ENCODE measurements at places on chromosomes 13 and 19. TPM values are rescaled to one million over a fixed set of nuclear protein-coding genes. Genes with fewer than 3 reads are reported as not detected.

- no peak for DNase-seq
Measured at GRCh38 chr13:109979228-109979627, 192.8 kb upstream of the IRS2 start.

DNA sequence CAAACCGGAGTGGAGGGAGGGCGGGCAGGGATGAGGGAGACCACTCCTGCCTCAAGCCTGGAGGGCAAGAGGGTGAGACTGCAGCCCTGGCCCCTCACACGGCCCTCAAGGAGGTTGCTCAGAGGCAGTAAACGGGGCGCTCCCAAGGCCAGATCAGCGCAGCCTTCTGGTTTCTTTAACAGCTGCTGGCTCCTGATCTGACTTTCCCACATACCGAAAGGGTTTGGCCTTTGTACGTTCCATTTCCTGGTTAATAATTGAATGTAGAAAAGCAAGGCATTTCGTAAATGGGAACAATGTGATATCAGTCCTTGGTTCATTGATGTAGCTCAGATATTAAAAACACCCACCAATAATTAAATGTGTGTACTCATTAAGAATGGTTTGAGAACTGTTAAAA, 71.5 kb downstream of the GGACT start:
- DNase-seq = no peak

DNA sequence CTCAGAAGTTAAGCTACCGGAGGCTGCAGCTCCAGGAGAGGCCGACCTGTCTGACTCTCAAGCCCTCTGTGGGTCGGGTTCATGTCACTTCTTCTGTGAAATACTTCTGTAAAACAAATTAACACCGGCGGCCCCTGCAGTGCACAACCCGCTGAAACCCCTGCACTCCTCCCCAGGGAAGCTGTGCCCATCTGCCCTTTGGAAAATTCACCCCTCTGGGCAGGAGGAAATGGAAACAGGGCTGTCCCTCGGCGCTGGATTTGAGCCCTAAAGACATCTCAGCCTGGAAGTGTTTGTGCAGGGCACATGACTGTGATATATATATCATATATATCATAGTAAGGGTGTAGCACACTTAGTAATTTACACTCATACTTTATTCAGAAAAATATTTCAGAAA, 415.3 kb downstream of the IRS2 start:
- no peak for DNase-seq

DNA sequence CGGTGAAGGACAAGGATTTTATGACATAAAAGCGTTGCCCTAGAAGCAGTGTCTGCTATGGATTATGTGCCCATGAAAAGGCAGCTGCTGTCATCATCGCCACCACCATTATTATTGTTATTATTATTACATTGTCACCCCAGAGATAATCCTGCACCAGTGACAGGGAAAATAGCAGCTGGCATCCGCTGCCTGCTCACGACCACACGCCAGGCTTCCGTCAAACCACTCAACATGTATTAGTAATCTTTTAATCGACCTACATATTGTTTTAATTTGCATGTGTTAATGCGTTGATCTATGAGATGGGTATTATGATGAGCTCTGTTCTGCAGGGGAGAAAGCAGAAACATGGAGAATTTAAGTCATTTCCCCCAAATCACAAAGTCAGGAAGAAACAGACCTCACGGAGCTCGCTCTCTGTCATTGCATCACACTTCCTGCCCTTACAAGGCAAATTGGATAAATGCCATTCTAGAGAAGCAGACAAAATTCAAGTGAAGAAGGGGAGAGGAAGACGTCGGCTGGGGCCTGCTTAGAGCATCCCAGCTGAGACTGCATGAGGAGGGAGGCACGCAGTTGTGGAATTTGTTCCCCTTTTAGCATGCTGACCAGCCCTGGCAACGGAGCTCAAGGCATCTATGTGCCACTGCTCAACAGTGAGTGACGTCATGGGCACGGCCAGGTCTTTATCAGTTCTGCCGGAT, at the start of gene FFAR3:
Gene FFAR3 (plus strand): TSS at position 594 of the 707 bp plus-strand sequence. CDS start 431 bp downstream, outside the sequence.
- no peak for DNase-seq

Gene NUP58
- polyA plus RNA-seq = 15.3 TPM

GRCh38 chr19:29812881-29813275, 1.1 kb downstream of the CCNE1 start:
- no peak for DNase-seq

DNA sequence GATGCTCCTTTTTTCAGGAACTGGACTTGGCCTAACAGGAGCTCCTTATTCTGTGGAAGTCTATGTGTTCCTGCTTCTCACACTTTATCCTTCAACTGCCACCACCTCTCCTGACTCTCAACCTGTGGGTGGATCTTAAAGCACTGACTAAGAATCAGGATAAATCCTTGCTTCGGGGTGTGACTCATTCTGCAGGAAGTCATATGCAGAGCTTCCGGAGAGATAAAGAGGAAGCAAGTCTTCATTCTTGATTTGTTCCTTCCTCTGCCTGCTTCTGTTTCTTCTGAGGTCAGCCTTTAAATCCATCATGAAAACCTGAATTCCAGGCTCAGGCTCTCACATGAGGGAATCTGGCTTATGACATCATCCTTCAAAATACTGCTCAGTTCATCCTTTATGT, 137.1 kb upstream of the ATXN8OS start:
- no peak for DNase-seq

DNA sequence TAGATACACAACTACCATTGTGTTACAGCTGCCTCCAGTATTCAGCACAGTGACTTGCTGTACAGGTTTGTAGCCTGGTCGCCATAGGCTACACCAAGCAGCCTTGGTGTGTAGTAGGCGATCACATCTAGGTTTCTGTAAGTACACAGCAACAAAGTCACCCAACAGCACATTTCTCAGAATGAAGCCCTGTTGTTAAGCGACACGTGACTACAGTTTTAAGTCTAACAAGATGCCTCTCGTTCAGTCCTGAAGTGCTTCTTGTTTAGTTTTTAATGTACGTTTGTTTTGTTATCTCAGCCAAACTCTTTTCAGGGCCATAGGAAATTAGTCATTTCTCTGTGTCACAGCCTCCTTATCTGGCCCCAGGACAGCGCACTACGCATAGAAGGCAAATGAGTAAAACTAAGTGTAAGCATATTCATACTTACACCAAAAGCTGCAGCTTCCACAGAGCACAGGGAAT, 50.0 kb upstream of the GPR183 start:
- DNase-seq = no peak
